Astrocyte (in vitro differentiated cells and primary cell): ENCODE measurements at places on chromosomes 11 and 22.

DNA sequence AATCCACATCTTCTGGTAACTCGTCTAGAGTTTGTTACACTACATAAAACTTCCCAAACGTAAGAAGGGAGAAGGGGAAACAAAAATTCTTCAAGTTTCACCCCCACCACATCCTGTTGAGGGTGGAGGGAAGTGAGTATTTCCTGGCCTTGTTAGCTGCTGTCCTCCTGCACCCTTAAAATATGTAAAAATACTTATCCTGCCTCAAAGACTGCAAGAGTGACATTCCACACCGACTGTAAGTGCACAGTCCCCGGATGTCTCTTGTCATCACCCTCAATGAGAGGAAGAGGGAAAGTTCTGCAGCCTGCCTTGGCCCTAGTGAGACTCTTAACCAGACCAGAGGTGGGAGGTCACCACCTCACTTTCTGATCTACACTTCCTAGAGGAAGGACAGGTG lies 3.3 kb downstream of the TMEM121B start:
- DNase-seq, result no peak

GRCh38 chr11:10797001-10797400 lies 11.7 kb downstream of the EIF4G2 start:
- DNase-seq, result no peak

- DNase-seq, result no peak
Measured at GRCh38 chr22:21594865-21595452, 27.4 kb downstream of the UBE2L3 start.

GRCh38 chr11:6232899-6233298 lies 1.5 kb downstream of the FHIP1B start:
- no peak for DNase-seq

DNA sequence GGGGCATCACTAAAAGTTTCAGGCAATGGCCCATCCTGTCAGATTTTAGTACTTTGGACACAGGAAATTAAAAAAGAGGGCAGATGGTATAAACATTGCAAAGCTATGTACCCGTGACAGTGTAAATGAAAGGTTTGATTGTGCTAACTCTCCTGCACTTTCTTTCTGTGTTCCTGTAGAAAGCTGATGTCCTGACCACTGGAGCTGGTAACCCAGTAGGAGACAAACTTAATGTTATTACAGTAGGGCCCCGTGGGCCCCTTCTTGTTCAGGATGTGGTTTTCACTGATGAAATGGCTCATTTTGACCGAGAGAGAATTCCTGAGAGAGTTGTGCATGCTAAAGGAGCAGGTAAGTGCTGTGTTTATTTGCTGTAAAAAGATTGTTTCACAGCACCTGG lies 10.3 kb downstream of the CAT start:
- DNase-seq, result no peak

DNA sequence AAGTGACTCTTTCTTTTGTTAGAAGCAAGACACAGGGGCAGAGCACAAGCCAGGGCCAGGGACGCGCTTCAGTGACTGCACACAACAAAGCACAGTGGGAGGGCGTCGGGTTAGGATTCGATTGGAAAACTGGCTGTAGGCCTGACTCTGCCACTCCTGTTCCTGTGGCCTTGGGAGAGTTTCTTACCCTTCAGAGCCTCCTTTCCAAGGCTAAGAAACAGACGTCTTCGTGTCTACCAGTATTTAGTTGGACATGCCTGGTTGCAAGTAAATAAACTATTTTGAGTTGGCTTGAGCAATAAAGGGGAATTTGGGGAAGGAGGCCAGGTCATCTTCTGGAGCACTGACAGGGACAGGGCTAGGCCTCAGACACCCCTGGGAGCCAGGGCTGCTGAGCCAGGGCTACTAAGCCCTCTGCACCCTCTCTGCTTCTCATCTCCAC lies 549.1 kb downstream of the INSC start:
- no peak for DNase-seq

DNA sequence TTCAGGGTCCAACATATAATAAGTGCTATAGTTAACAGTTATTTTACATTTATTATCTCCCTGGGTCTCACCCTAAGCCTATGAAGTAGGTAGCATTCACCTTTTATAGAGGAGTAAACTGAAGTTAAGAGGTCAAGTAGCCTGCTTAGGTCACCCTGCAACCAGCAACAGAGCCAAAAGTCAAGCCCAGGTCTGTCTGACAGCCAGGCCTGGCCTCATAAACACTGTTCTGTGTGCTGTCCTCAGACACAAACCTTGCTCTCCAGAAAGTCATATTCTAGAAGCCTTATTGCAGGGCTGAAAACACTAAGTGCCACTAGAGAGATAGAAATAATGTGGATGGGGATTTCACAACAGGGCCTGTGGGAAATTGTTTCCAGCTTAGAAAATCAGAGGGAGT lies 59.3 kb downstream of the BDNF start:
- no peak for DNase-seq

DNA sequence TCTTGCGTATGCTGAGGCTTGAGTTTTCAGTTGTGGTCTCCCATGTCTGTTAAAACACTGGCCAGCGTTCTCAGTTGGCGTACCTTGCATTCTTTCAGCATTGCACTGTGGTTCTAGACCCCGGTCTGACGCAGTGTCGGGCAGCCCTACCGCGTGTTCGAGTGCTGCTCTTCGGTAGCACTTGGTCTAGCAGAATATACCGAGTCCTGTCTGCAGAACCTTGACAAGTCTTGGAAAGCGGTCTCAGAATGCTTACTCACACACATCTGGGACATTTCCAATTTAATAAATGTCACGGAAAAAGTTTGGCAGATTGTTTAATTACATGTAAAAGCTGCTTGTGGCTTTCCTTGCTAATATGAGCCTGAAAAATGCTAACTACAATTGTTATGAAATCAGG lies 32.6 kb downstream of the PPFIA1 start:
- peak; percentile 87 for DNase-seq

DNA sequence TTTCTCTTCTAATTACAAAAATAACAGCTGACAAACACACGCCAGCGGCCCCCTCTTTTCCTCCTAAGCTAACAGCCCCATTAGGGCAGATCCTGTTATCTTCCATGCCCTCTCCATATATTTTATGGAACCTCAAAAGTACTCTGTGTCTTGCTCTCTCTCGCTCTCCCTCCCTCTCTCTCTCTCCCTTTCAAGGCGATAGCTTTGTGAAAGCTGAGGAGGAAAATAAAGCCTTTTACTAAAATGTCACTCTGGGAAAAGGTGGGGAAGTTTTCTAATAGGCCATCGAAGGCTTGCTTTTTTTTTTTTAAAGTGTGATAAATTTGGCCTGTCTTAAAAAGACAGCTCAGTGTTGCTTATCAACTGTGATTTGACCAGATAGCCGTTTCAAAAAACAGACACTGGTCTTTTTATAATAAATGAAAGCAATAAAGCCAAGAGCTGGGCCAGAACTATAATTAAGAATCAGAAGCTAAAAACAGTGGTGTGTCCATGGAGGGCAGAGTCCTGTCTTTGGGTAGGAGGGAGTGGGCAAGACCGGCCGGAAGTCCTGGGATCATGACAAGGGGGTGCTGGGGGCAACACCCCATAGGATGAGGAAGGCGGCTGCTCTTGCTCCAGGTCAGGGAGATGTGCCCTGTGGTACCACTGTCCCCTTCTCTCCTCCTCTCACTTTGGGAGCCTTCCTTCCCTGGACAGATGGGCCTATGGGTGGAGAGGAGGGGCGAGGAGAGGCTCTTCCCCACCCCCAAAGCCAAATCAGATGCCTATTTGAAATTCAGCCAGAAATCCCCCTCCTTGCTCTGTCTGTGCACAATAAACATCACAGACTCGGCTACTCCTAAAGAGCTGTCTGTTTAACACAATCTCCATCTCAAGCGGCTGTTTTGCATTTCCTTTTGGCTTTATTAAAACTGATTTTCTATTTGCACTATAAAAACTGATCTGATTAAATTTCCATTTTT lies 267.2 kb downstream of the BUD13 start:
- DNase-seq, result no peak

DNA sequence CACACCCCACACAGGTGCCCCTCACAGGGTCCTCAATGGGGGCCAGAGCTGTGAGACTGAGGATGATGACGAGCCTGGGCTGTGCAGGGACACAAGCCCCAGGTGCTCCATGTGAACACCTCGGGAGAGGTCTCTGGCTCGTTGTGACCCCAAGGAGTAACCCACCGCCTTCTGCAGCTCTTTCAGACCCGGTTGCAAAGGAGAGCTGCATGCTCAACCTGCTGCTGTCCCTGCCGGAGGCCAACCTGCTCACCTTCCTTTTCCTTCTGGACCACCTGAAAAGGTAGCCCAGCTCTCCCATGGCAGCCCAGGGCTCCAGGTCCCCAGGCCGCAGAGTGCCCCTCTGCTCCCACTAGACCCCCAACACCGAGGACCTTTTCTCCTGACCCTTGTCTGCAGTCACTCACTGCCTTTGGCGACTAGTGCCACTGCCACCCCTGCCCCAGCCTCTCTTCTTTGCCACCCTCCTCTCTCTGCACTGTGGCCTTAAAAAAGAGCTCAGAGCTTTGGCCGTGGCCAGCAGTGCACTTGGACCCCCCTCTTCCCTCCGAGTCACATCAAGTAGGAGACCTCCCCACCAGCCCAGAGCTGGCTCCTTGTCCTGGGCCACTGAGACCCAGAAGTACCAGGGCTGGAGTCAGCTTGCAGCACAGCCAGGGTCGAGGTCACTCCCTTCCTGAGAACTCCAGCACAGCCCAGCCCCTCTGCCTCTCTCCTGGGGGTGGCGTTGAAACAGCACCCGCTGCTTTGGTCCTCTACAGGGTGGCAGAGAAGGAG lies 133.7 kb downstream of the BCR start:
- DNase-seq, result no peak

- DNase-seq, result peak; percentile 71
Measured at GRCh38 chr11:47355283-47356128, 3.0 kb upstream of the MYBPC3 start.

DNA sequence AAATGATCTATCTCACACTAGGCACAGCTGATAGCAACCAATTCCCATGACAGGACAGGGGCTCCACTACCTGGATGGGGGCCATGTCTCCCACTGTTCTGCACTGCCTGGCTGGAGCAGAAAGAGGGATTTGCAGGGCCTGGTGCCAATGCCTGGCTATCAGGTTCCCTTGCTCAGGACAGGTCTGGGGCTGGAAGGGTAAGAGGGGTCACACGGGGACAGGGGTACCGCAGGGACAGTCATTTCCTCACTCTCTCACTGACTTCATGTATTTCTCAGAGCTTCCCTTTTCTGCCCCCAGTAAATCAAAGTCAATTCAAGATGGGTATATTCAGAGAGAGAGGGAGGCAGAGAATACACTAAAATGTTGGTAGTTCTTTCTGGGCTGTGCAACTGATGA lies 119.1 kb upstream of the CSNK2A3 start:
- no peak for DNase-seq

GRCh38 chr11:84390441-84391078 lies 1104.4 kb upstream of the CCDC90B start:
- peak; percentile 14 for DNase-seq

DNA sequence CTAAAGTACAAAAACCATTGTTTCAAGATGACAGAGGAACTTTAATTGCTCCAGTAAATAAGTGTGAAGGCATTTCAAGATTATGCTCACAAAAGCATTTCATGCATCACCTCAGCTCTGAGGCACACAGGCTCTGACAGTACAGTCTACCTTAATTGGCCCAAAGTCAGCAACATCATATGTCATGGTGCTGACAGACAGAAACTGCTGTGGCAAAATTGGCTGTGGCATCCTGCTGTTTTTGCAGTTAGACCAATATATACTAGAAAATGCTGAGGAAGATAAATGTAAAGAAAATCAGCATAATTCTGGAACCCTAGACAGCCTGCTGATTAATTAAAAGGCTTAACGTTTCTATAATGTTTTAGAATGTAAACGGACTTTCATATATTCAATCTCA lies 34.9 kb upstream of the PPP2R1B start:
- no peak for DNase-seq

GRCh38 chr11:12810568-12810894 lies 136.3 kb downstream of the TEAD1 start:
- peak; percentile 92 for DNase-seq

DNA sequence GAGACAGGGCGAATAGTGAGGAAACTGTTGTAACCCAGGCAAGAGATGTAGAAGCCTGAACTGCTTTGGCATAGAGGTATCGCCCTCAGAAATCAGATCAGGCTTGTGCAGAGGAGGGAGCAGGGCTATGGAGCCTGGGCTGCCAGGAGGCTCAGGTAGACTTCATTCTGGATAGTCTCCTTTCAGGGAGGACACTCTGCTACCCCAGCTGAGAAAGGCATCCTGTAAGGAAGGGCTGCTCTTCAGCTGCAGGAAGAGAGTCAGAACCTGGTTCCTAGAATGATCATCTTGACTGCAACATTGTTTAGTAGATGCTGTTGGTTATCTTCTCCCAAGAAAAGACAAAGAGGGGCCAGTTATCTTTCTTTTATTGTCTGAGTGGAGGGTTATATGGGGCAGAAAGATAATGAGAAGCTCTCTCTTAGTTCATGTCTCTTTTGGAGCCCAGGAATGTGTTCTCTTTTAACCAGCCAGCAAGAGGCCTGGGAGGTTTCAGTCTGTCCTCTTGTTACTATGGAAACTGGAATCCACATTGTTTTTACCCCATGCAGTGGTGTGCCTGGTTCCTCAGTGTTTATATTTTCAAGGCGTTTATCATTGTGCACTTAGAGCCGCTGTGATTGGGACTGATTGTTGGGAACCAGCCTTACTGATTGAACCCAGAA lies 95.7 kb downstream of the STIM1 start:
- DNase-seq, result peak; percentile 65

DNA sequence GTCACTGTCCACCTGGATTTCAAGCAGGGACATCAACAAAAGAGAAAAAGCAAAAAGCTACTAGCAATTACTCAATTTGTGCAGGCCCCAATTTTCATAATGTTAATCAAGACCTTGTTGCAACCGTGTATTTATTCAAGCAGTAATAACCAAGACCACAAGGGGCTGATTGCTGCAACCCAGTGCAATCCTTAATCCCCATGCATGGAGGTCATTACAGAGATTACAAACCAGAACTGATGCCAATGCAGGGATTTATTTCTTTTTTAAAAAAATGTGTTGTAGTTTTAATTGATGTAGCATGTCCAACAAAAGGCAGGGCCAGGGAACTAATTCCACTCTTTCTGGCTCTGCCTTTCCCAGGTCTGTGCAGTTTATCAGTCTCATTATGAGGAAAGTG lies 18.4 kb downstream of the TECTA start:
- no peak for DNase-seq
